ENCODE measurements at places on chromosomes 4 and X.

- no peak for DNase-seq
Measured at GRCh38 chr4:153518001-153518400, 51.8 kb downstream of the TMEM131L start.

DNA sequence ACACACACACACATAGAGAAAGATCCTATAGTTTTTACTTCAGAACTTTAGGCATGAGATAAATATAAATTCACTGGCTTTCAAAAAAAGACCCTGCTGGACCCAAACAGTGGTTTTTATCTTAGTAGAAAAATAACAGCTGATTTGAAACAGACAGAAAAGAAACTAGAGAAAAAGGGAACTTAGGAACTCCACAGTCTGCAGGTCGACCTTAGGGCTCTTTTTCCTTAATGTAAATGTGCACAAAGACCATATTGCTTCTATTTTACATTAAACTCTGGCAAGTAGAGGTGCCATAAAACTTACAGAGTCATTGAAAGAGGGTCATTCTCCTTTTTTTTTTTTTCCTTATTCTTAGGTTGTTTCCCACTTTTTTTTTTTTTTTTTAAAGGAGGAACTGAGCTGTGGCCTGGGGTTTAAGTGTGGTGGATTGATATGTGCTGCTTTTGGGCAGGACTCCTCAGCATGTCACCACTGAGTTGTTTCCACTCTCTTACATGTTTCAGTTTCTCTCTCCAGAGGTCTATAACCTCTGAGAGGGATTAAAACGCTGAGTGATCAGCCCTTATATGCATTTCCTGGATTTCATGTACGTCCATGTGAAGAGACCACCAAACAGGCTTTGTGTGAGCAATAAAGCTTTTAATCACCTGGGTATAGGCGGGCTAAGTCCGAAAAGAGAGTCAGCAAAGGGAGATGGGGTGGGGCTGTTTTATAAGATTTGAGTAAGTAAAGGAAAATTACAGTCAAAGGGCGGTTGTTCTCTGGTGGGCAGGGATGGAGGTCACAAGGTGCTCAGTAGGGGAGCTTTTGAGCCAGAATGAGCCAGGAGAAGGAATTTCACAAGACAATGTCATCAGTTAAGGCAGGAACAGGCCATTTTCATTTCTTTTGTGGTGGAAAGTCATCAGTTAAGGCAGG is 70.8 kb upstream of the PACRGL start:
- no peak for DNase-seq

- no peak for DNase-seq
Measured at GRCh38 chrX:11363069-11363594, 69.9 kb downstream of the AMELX start.

GRCh38 chrX:10769195-10769594 is 148.8 kb upstream of the MID1 start:
- DNase-seq = peak; percentile 5

- DNase-seq = no peak
Measured at GRCh38 chr4:112156112-112156511, 10.9 kb downstream of the FAM241A start.

GRCh38 chrX:78321809-78322208 is 5.6 kb downstream of the CYSLTR1 start:
- DNase-seq = no peak

DNA sequence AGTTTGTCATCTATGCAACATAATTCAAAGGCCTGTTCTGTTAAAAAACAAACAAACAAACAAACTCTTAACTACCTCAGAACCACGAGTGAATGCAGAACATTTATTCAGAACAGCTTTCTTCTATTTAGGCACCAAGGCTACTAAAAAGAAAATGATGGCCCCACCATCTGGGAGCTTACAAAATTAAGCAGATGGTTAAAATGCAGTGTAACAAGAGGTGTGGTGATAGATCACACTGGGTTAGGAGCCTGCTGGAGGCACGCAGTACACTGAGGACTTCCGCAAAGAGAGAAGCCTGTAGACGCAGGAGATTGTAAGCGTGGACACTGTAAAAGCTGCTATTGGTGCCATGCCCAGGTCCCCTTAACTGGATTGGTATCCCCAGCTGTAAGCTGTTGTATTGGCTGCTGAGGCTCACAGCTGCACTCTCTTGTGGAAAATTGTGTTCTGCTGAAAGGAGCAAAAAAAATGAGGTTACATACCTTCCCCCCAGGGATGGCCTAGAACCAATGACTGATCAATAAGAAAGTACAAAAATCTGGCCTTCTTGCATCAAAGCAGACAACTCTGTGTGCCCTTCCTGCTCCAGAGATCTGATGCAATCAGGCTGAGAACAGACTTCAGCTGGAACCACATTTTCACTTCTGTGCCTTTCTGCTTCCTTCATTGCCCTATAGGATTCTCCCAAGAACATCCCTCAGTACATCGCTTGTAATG is 60.0 kb downstream of the SHROOM3 start:
- no peak for DNase-seq

DNA sequence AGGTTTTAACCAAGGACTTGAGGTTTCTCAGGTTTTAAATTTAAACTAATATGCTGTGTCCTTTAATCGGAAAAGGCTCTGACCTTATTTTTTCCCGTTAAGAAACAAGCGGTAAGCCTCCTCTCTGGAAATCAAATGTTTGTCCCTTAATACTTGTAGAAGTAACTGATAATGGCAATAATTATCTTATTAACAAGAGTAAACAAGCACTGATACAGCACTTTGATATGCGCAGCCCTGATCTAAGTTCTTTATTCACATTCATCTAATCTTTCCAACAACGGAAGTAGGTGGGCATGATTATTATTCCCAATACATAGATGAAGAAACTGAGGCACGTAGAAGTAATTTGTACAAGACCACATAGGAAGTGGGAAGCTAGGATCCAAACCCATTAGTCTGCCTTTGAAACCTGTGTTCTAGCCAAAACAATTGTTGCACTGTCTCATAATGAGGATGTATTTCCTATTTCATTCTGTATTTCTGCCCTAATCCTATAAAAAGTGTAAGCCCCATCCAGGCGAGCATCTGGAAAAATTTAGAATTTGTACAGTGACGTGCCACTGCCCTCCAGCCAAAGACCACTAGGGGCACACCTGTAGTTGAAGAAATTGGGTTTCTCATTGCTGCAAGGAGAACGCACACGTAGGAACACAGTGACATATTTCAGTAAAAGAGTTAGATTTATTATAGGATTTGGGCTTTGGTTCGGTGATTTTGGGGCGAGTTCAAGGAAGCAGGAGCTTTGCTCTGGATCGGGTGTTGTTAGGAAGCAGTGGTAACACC is 606 bp downstream of the CXorf58 start:
- DNase-seq = no peak

DNA sequence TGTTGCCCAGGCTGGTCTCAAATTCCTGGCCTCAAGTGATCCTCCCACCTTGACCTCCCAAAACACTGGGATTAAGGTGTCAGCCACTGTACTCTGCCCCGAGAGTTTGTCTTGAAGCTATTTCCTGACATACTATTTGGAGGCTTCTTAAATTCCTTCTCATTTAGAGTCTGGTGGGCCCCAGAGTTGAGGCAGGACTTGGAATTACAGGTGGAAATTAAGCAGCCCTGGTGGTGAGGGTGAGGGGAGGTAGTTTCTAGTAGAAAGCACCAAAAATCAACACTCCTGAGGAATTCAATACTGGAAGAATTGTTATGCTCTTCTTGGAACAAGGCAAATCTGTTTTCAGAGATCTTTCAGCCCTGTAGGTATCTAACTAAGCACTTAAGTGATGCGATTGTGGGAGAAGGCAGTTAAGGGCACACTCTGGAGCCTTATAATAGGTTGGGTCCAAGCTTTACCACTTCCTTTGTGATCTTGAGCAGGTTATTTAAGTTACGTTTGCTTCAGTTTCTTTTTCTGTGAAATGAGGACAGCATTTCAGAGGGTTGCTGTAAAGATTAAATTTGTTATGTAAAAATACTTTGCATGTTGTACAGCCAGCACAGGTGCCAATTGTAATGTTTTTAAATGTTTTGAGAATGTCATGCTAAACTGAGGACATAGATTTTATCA is 200.7 kb downstream of the SOWAHB start:
- no peak for DNase-seq

GRCh38 chrX:77945910-77946545 is 23.4 kb downstream of the PGAM4 start:
- no peak for DNase-seq

GRCh38 chr4:101858641-101859040 is 68.1 kb downstream of the BANK1 start:
- no peak for DNase-seq

- DNase-seq = no peak
Measured at GRCh38 chr4:127506283-127506682, 126.5 kb upstream of the INTU start.

DNA sequence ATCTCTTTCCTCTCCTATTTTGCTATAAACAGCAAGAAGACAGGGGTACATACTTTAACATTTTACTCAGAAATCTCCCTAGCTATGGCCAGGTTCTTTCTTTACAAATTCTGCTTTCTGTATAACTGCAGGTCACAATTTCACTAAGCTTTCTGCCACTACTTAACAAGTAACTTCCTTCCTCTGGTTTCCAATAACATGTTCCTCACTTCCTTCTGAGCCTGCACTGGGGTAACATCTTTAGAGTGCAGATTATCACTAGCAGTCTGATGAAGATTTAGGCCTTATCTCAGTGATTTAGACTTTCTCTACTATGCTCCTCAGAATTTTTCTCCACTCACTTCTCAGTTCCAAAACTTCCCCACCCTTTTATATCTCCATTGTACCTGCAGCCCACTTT is 1930.5 kb upstream of the AGA start:
- DNase-seq = no peak

DNA sequence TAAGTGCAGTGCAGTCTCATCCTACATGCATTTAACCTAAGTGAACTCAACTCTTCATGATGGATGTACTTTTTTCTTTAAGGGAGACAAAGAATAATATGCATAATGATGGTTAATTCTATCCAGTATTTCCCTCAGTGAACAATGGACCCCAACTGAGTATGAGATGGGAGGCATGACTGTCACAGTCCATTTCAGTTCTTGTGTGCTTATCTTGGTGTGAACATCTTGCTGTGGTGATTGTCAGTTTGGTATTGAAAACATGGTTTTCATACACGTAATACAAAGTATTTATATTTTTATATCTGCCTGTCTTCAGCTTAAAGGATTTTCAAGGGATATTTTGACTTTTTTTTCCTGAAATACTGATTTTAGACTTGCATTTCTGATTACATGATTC is 72.0 kb upstream of the NDUFC1 start:
- no peak for DNase-seq

- no peak for DNase-seq
Measured at GRCh38 chr4:185932491-185932890, 120.5 kb upstream of the SORBS2 start.
